Heart right ventricle (tissue), 16 donors: ENCODE measurements at places on chromosomes 6 and 20.

GRCh38 chr6:52511572-52512151 lies 65.2 kb downstream of the TRAM2 start:
- DNase-seq: no peak

GRCh38 chr20:54549658-54550326 lies 74.4 kb downstream of the DOK5 start:
- DNase-seq: no peak

DNA sequence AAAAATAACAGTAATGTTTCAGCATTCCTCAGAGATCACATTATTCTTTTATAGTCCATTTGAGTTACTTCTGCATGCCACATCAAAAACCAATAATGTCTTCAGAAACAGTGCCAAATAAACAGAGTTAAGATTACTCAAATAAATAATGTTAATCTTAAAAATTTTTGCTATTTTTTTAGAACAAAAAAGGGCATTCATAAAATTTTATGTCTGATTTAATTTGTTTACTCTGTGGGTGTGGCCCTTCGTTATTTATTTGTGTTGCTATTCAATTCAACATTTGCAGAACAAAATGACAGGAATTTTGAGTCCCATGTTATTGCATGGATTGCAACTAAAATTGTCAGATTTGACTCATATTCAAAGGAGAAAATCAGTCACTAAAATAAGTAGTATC lies 18.7 kb upstream of the TBC1D32 start:
- DNase-seq: no peak

DNA sequence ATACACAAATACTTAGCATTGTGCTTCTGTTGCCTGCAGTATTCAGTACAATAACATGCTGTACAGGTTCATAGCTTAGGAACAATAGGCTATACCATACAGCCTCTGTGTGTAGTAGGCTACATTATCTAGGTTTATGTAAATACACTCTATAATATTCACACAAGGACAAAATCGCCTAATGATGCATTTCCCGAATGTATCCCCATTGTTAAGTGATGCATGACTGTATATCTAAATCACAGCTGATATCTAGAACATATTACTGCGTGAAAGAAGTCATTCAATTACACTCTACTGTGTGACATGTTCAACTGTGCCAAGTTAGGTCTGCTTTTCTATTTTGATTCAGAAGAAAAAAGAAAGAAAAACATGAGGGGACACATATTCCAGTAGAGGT lies 633.5 kb downstream of the RFPL4B start:
- no peak for DNase-seq

GRCh38 chr6:38092465-38092864 lies 272.9 kb downstream of the ZFAND3 start:
- DNase-seq: no peak

GRCh38 chr6:10880366-10880765 lies 1.5 kb downstream of the GCM2 start:
- no peak for DNase-seq

DNA sequence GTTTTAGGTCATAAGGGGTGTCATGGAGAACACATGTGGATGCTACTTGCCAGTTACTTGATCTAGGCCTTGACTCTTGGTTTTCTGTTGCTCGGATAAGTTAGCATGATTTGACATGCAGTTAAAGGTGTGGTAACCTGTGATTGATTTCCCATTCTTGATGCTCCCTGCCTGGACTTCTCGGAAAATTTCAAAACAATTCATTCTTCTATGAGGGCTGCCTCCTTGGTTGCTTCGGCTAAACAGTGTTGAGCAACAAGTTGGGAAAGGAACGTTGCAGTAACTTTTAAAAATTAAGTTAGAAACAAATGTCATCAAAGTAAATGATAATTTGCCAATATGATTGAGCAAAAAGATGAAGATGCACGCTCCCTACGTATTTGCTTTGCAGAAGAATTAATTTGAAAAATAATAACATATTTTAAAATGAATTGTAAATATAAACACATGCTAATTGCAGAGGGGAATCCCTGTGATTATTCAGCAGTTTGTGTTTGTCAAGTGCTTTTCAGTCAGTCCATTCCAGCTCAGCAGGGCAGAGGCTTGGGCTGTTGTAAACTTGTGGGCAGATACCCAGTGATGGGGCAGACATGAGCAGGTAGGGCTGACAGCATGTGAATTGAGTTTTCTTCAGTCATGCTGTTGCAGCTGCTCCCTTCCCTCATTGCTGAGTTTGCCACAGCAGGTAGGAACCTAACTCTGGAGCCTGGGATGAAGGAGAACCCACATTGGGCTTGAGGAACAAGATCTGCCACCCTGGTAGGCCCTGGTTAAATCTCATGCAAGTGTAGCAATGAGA lies 110.2 kb downstream of the ESR1 start:
- DNase-seq: no peak
